Stimulated activated CD8-positive, alpha-beta memory T cell treated with anti-CD3 and anti-CD28 coated beads, Interleukin-15, amount 100 ng/mL, for 4 hours (primary cell): ENCODE measurements at places on chromosomes 3 and 15.

DNA sequence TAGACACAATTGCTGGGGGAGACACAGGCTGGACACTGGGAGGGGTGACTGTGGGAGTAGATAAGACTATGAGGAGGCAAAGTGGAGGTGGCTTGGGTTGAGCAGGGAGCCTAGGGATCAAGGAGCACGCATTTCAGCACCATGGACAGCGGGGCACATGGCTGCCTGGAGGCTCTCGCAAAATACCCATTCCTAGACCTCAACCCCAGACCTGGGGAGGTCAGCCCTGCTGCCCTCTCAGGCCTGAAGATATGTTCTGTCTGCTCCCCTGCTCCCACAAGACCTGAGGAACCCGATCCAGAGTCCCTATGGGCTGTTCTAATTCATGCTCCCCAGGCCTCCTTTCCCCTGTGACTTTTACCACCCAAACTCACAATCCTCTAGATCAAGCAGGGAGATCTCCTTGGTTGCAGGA, 16.0 kb upstream of the CPEB1 start:
- no peak for DNase-seq

- DNase-seq, result no peak
Observed at GRCh38 chr3:104168386-104168785, 1198.3 kb upstream of the ALCAM start.

DNA sequence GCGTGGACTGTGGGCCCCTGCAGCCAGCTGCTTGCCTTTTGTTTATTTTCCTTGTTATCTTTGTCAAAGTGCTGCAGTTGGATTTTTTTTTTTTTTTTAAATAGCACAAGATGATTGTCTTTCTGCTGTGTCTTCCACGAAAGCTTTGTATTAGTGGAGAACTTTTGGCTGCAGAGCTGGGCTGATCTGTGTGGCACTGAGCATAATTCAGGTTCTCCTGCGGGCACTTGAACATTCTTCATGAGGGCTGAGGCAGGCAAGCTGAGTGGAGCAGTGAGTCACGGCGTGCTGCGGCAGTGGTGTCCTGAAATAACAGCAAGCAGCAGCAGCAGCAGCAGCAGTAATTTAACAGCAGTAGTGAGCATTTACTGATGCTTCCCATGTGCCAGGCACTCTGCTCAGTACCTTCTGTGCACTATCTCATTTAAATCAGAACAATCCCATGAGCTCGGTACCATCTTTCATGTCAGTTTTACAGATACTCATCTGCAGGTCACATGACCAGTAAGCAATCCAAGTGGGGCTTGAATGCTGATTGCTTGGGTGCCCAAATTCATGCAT, 45.8 kb downstream of the MITF start:
- no peak for DNase-seq

GRCh38 chr15:47991357-47991756, 129.4 kb upstream of the SLC24A5 start:
- no peak for DNase-seq

DNA sequence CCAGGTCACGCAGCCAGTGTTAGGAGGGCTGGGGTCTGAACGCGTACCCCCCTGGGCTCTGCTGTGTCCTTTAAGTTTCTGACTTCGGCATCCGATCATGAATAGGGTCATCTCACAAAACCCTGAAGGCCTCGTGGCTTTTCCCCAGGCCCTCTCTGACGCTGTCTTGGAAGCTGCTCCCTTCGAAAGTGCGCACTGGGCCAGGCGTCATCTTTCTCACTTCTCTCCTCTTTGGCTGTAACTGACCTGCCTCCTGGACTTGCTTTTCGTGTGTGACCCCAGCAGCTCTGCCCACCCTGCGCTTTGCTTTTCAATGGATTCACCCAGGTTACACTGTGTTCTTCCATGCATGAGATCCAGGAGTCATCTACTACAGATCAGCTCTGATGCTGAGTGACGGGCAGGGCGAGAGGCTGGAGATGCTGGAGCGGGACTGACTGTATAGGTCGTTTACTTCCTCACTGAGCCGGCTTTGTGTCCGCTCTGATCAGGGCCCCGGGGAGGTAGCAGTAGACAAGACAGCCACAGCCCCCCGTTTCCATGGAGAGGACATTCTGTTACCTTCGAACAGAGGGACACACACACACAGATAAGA, 45.0 kb upstream of the PCSK6 start:
- DNase-seq, result no peak

- DNase-seq, result no peak
Observed at GRCh38 chr3:159128628-159129027, 326.8 kb downstream of the MFSD1 start.

DNA sequence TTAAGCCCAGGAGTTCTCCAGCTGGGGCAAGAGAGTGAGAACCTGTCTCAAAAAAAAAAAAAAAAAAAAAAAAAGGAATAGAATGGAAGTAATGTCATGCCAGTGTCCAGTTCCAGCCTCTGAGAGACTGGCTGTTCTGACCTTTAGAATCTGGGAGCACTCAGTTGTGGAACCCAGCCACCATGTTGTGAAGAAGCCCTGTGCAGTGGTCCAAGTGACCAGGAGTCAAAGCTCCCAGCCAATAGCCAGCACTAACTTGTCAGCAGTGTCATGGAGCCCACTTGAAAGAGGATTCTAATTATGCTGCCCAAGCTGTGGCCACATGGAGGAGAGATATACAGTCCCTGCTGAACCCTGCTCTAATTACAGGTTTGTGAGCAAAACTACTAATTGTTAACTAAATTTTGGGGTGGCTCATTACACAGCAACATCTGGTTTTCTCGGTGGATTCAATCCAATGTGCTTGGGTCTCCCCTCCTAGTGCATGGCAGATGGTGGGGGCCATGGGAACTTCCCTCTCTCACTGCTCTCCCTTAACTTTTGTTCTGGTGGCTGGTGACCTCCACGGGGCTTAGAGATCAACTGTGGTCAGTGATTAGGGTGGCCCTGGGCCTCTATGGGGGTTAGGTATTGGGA, 55.5 kb downstream of the CLEC3B start:
- no peak for DNase-seq

- DNase-seq, result no peak
Observed at GRCh38 chr15:101657171-101657570, 5.0 kb upstream of the TM2D3 start.
